ENCODE measurements at places on chromosomes 1 and 21. TPM values are rescaled to one million over a fixed set of nuclear protein-coding genes. Genes with fewer than 3 reads are reported as not detected.

- DNase-seq: no peak
- H3K4me1 ChIP-seq: no peaks in the 10 kb centered on the region
- H3K36me3 ChIP-seq: no peaks in the 10 kb centered on the region
- H3K27ac ChIP-seq: no peak overlapping the region
- no peaks in the 10 kb centered on the region for H3K27me3 ChIP-seq
Measured at GRCh38 chr1:106637566-106637965, 418.9 kb upstream of the PRMT6 start.

GRCh38 chr1:46802081-46802480, 3.2 kb downstream of the CYP4B1 start:
- H3K27me3 ChIP-seq: no peaks in the 10 kb centered on the region
- no peak for DNase-seq
- H3K4me1 ChIP-seq: peaks cover 11% of the 10 kb centered on the region
- H3K36me3 ChIP-seq: no peaks in the 10 kb centered on the region
- H3K27ac ChIP-seq: no peak overlapping the region

GRCh38 chr21:42513985-42514882, 582 bp downstream of the SLC37A1 start:
- DNase-seq: peak; percentile 43
- H3K4me3 ChIP-seq: peak overlapping the region; percentile 91
- H3K4me1 ChIP-seq: peaks cover 10% of the 10 kb centered on the region
- peaks cover 7% of the 10 kb centered on the region for H3K27me3 ChIP-seq
- peaks cover 4% of the 10 kb centered on the region for H3K36me3 ChIP-seq

DNA sequence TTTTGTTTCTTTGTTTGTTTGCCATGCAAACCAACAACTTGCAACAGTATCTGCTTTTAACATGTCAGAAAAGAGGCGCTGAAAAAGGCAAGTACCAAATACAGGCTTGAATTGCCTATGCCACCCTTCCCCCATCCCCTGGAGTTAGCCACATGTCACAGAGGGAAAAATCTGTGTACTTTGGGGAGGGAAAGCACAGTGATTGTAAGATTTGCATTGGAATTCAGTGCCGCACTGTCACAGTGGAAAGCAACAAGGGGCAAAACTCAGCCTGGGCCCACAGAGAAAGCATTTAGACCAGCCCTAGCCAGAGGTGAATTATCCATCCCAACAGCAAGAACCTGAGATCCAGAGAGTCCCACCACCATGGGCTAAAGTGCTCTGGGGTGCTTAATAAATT, 52.4 kb upstream of the ACADM start:
- no peak overlapping the region for H3K4me3 ChIP-seq
- no peak overlapping the region for H3K27ac ChIP-seq
- H3K27me3 ChIP-seq: no peaks in the 10 kb centered on the region
- no peaks in the 10 kb centered on the region for H3K4me1 ChIP-seq
- H3K36me3 ChIP-seq: no peaks in the 10 kb centered on the region

DNA sequence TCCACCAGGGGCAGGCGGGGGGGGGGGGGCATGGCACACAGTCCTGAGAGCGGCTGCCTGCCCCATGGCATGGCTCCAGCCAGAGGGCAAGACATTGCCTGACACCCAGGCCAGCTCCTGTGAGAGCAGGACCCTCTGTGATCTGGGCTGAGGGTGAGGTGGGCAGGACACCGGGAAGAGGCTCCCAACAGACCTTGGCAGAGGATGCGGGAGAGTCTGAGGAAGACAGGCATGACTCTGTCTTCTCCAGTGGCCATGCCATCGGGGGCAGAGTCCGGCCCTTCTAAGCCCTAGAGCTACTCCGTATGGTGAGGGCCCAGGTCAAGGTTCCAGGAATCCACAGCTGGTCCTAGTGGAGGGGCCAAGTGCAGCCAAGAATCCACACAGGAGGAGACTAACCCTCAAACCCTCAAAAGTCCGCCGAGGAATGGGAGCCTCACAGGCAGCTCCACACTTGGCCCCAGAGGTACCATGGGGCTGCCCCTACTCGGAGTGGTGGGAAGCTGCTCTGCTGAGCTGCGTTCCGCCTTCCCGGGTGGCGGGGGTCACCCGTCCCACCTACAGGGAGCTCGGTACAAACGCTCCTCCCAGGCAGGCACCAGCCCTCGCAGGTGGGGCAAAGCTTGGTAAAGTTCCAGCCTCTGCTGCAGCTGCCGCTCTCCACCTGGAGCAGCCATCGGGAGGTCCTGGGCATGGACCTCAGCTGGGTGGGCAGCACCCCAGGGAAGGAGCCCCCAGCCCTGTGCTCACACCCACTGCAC, 6.5 kb downstream of the ACTRT2 start:
- no peak overlapping the region for H3K4me3 ChIP-seq
- no peak overlapping the region for H3K27ac ChIP-seq
- H3K27me3 ChIP-seq: no peaks in the 10 kb centered on the region
- no peaks in the 10 kb centered on the region for H3K36me3 ChIP-seq
- no peak for DNase-seq
- H3K4me1 ChIP-seq: no peaks in the 10 kb centered on the region

DNA sequence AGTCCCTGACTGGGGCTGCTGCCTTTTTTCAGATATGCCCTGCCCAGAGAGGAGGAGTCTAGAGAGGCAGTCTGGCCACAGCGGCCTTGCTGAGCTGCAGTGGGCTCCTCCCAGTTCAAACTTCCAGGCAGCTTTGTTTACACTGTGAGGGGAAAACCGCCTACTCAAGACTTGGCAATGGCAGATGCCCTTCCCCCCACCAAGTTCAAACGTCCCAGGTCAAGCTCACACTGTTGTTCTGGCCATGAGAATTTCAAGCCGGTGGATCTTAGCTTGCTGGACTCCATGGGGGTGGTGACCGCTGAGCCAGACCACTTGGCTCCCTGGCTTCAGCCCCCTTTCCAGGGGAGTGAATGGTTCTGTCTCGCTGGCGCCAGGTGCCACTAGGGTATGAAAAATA, 18.3 kb upstream of the C1orf53 start:
- no peak overlapping the region for H3K4me3 ChIP-seq
- peaks cover 3% of the 10 kb centered on the region for H3K27me3 ChIP-seq
- DNase-seq: no peak

DNA sequence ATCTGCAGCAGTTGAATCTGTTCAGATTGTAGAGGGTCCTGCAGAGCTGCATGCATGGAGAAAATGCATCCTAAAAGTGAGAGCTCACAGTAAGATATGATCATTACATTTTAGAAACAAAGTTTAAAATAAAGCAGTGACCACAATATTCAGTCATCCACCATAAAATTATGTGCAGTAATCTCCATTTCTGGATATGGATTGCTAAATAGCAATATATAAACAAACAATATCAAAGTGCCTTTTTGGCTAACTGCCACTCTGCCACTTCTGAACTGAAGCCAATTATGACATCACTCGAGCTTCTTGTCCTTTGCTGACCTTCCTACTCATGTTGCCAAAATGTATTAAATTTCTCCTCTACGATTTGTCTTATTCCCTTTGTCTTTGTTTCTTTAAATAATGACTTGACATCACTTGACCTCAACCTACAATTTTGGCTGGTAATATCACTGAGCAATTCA, 262.0 kb upstream of the CXADR start:
- H3K4me3 ChIP-seq: no peak overlapping the region

DNA sequence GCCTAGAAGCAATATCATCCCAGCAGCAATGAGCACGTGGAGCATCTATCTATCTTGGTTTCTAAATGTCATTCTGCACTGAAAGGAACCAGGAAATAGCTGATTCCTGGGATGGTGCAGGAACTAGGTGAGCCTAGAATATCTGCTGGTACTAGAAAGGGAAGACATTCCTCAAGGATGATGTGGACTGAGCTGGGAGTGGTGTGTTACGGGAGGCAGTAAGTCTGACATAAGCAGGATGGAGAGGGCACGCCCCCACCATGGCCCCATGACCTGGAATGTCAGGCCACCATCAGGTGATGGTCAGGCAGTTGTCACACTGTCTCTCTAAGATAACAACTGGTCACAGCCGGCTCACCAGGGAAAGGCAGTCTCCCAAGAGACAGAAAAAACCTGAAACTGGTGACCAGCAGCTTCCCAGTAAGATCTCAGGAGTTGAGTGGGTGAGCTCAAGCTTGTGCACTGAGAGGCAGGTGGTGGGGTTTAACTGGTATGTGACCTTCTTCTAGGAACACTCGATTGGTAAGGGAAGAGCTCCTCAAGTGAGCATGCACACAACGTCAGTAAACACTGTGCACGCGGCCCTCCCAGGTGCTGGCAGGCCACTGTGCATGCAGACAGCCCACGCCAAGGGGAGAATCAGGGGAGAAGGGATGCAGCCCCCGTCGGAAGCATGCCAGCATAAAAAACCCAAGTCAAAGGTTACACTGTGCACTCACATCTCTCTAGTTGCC, 148.7 kb downstream of the ADSS2 start:
- peaks cover 6% of the 10 kb centered on the region for H3K27me3 ChIP-seq
- no peak overlapping the region for H3K4me3 ChIP-seq
- DNase-seq: no peak
- no peak overlapping the region for H3K27ac ChIP-seq

- H3K4me1 ChIP-seq: no peaks in the 10 kb centered on the region
- H3K36me3 ChIP-seq: peaks cover 49% of the 10 kb centered on the region
- no peak for DNase-seq
- peaks cover 3% of the 10 kb centered on the region for H3K27me3 ChIP-seq
Measured at GRCh38 chr1:202754293-202754692, 44.0 kb upstream of the SYT2 start.

GRCh38 chr1:230696722-230697437, 17.0 kb downstream of the AGT start:
- H3K4me1 ChIP-seq: no peaks in the 10 kb centered on the region
- peaks cover 7% of the 10 kb centered on the region for H3K36me3 ChIP-seq
- H3K4me3 ChIP-seq: no peak overlapping the region
- no peak for DNase-seq
- H3K27me3 ChIP-seq: peaks cover 2% of the 10 kb centered on the region
- H3K27ac ChIP-seq: no peak overlapping the region

DNA sequence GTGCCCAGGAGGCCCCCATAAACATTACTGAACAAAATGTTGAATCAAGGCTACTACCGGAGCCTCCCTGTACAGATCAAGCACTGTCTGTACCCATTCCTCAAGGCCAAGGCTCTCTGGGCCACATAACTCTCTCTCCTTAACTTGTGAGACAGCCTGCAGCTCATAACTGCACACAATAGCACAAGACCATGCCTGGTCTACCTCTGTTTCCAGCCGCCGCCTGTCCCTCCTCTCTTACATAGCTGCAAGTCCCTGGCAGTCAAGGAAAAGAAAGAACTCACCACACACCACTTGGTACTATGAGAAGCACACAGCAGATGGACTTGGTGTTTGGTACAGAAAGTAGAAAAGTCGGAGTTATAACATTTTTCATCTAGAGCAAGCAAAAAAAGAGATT, 91.1 kb downstream of the SSBP3 start:
- peaks cover 6% of the 10 kb centered on the region for H3K36me3 ChIP-seq
- no peak for DNase-seq
- peaks cover 3% of the 10 kb centered on the region for H3K27me3 ChIP-seq
- peaks cover 54% of the 10 kb centered on the region for H3K4me1 ChIP-seq
- no peak overlapping the region for H3K4me3 ChIP-seq

DNA sequence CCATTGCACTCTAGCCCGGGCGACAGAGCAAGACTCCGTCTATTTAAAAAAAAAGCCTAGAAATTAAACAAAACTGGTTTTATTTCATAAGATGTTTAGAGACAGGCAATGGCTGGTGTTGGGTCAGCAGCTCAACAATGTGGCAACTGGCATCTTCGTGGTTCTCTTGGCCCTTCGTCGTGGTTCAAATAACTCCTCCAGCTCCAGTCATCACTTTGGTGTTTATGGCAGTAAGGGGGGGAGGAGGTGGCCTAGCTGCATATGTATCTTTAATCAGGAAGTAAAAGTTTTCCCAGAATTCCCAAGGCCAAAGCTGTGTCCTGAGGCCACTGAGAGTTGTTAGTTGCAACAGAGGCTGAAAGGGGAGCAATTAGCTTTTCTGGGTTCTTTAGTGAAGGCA, 13.0 kb upstream of the LTN1 start:
- DNase-seq: no peak
- H3K27me3 ChIP-seq: no peaks in the 10 kb centered on the region
- peaks cover 7% of the 10 kb centered on the region for H3K36me3 ChIP-seq
- no peak overlapping the region for H3K4me3 ChIP-seq
- peaks cover 7% of the 10 kb centered on the region for H3K4me1 ChIP-seq

- H3K27me3 ChIP-seq: peaks cover 20% of the 10 kb centered on the region
- DNase-seq: peak; percentile 21
- H3K36me3 ChIP-seq: peaks cover 4% of the 10 kb centered on the region
- H3K4me3 ChIP-seq: no peak overlapping the region
- peaks cover 17% of the 10 kb centered on the region for H3K4me1 ChIP-seq
Measured at GRCh38 chr1:37032660-37033354, 1.5 kb downstream of the GRIK3 start.

DNA sequence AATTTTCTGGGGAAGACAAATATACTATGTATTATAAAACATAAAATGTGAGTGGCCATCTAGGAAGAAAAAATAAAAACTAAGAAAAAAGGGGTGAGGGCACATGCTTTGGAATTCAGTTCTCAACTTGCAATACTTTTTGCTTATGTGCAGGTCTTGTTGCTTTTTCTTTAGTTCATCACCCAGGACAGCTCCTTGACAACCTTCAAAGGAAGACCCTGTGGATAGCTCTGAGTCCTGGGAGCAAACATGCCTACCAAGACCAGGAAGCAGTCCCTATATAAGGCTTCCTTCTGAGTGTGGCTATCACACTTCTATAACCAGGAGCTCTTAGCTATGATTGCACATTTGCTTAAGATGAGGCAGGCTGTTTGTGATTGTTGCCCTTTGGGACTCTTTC, 78.0 kb downstream of the WDR64 start:
- H3K27ac ChIP-seq: no peak overlapping the region
- H3K4me3 ChIP-seq: no peak overlapping the region

- no peak for DNase-seq
- no peak overlapping the region for H3K4me3 ChIP-seq
- H3K27ac ChIP-seq: no peak overlapping the region
- no peaks in the 10 kb centered on the region for H3K4me1 ChIP-seq
- H3K27me3 ChIP-seq: peaks cover 5% of the 10 kb centered on the region
Measured at GRCh38 chr1:24713176-24713575, 32.1 kb upstream of the CLIC4 start.

IGSF3 gene
- total RNA-seq: 29.4 TPM

DMRTA2 gene
- not detected for total RNA-seq

VHLL gene
- not detected for total RNA-seq

TNFRSF14 gene
- 0.26 TPM for total RNA-seq

MFN2 gene
- 59.4 TPM for total RNA-seq

ABCG1 gene
- total RNA-seq: 48.9 TPM

IVL gene
- total RNA-seq: not detected

COL6A1 gene
- total RNA-seq: 65.5 TPM

KMO gene
- not detected for total RNA-seq

TIPRL gene
- total RNA-seq: 34.2 TPM

MARK1 gene
- total RNA-seq: 12.5 TPM

TYW3 gene
- 14.8 TPM for total RNA-seq

All from endothelial cell (in vitro differentiated cells).